ENCODE measurements at places on chromosomes 3 and 15.

- DNase-seq = no peak
Measured at GRCh38 chr3:70766301-70766700, 453.9 kb upstream of the MDFIC2 start.

- no peak for DNase-seq
Measured at GRCh38 chr3:168531116-168531515, 435.4 kb upstream of the GOLIM4 start.

DNA sequence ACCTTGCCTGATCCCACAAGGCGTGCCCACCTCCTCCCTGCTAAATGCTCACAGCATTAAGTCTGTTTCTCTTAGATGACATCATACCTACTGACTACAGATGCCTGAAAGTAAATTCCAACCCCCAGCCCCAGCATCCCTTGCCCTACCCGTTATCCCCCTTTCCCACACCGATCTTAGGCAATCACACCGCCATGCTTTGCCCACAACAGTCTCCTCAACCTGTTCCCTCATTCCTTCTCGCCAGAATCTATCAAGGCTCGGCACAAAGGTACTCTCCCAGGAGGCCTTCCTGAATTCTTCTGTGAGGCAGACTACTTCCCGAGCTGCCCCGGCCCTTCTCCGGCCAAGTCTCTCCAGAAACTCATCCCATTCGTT, 789 bp upstream of the SEC61A1 start:
- DNase-seq = no peak

- no peak for DNase-seq
Measured at GRCh38 chr3:140249188-140249587, 314.2 kb downstream of the CLSTN2 start.

DNA sequence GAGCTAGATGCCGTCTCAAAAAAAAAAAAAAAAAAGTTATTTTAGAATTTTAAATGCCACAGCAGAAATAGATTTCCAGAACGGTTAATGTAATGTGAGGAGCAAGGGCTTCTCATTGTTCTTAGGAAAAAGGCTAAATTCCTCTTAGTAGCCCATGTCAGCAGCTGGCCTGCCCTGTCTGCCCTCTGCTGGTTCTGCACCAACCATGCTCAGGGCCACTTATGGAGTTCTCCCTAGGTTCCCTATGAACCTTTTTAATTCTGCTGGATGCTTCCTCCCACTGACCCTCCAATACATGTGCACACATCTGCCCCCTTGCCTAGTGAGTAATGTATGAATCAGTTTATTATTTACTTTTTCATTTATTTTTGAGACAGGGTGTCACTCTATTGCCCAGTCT, 32.2 kb upstream of the DPPA4 start:
- DNase-seq = no peak

GRCh38 chr3:193743702-193744047, 150.7 kb downstream of the OPA1 start:
- DNase-seq = peak; percentile 28

GRCh38 chr3:196079682-196080081, 2.2 kb downstream of the TFRC start:
- DNase-seq = no peak

DNA sequence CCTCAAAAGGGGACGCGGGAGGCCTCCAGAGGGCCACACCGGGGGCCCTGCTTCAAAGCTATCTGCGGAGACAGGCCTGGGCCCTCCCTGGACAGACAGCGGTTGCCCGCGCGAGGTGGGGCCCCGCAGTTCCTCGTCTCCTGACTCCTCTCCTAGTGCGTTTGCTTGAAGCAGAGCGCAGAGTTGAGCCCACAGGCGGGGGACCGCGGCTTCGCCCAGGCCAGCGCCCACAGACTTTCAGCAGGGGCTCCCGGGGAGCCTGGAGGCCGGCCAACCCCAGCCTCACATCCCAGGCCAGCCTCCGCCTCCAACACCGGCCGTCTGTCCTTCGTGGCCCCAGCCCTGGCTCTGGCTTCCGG, 540 bp upstream of the ADAMTS7 start:
- no peak for DNase-seq

GRCh38 chr3:54871867-54872266, 56.0 kb downstream of the LRTM1 start:
- no peak for DNase-seq

DNA sequence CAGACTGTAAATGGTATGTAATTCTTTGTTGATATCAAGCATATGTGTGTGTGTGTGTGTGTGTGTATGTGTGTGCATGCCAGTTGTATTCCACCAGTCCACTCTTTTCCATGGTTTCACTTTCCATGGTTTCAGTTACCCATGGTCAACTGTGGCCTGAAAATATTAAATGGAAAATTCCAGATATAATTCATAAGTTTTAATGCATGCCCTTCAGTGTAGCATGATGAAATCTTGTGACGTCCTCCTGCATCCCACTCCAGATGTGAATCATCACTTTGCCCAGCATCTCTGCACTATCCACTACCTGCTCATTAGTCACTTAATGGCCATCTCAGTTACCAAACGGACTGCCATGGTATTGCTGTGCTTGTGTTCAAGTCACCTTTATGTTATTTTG, 215.9 kb downstream of the GBE1 start:
- no peak for DNase-seq

DNA sequence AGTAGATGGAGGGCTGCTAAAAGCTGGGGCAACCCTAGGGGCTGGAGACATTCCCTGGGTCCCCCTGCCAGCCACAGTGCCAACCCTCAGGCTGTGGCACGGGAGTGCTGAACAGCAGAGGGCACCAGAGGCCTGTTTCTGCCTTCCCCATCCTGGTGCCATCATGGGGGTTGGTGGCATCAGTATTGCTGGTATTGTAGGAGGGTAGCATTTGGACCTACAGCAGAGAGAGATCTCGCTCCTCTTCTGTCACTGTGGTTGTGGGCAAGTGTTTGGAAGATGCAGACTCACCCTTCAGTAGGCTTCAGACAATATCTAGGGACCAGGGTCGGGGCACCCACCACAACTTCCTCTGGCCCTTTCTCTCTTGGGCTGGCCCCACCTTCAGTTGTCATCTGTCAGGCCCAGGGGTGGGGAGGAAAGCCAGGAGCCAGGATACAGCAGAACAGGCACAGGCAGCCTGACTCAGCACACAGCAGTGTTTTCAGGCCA, 123.5 kb downstream of the RPLP1 start:
- DNase-seq = peak; percentile 42

GRCh38 chr15:101578443-101578894, 73.7 kb downstream of the TM2D3 start:
- peak; percentile 47 for DNase-seq

- no peak for DNase-seq
Measured at GRCh38 chr3:11917051-11917450, 70.4 kb upstream of the TAMM41 start.

GRCh38 chr3:152316318-152316717, 47.6 kb downstream of the MBNL1 start:
- DNase-seq = no peak

DNA sequence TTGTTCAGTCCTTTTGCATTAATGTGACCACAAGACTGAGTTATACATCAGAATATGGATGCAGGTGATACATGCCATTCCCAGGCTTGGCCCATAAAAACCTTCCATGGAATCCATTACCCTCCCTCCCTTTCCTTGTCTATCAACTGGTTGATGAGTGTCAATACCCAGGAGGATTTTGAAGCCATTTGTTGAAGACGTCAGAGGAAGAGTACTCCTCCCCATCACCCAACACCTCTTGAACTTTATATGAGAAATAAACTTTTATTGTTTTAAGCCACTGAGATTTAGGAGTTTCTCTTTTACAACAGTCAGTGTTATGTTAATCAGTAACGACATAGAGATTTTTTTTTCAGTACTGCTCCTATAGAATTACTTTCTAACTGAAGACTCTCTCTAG, 55.5 kb downstream of the P3H2 start:
- DNase-seq = no peak

- DNase-seq = no peak
Measured at GRCh38 chr3:123949641-123950040, 11.4 kb downstream of the CCDC14 start.
